ENCODE measurements at places on chromosomes 2 and 18.

DNA sequence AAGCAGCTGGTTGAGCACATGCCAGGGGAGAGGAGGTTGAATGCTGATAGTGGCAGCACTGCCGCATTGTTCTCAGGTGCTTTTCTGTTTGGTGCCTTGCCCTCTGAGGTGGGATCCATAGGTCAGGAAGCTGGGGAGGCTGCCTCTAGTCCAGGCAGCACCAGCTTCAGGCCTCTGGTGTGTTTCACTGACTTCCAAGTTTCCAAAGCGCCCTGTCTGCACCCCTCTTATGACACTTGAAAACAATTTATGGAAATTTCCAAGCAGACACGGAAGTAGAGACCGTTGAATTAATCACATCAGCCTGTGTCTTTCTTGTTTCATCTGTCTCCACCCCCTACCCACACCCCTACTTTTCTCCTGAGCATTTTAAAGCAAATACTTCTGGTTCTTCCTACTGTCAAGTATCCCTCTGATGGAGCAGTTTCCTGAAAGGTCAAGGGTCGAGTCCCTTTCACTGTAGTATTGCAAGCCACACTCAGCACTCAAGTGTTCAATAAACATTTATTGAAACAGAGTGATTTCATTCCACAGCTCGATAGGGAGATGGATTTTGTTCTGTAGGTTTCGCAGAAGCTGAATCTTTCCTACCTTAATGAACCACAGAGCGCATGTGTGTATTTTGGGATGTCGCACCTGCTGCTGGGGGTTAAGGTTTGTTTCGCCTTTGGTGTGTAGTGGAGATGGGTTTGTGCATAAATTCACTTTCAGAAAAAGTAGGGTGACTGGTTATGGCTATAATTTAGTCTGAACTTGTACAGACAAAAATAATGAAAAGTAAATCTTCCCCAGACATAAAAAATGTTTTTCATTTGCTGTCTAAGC lies 21.4 kb downstream of the DGKD start:
- DNase-seq = peak; percentile 12

GRCh38 chr2:111919794-111920608 lies 21.6 kb downstream of the MERTK start:
- no peak for DNase-seq

GRCh38 chr18:38752430-38752829 lies 1186.8 kb upstream of the CELF4 start:
- DNase-seq = no peak

DNA sequence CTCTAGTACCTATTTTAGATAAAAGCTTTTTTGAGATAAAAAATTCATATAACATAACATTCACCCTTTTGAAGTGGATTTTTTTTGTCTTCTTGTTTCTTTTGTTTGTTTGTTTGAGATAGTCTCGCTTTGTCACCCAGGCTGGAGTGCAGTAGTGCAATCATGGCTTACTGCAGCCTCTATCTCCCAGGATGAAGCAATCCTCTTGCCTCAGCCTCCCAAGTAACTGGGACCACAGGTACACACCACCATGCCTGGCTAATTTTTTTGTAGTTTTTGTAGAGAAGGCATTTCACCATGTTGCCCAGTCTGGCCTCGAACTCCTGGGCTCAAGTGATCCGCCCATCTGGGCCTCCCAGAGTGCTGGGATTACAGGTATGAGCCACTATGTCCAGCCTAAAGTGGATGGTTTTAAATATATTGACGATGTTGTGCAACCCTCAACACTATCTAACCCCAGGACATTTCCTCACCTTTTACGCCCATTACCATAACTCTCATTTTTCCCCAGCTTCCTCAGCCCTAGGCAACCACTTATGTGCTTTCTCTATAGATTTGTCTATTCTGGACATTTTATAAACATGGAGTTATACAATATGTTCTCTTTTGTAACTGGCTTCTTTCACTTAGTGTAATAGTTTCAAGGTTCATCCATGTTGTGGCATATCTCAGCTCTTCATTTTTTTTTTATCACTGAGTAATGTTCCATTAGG lies 38.8 kb downstream of the CTIF start:
- DNase-seq = no peak

- no peak for DNase-seq
Observed at GRCh38 chr2:24908461-24908901, 11.6 kb downstream of the ADCY3 start.

DNA sequence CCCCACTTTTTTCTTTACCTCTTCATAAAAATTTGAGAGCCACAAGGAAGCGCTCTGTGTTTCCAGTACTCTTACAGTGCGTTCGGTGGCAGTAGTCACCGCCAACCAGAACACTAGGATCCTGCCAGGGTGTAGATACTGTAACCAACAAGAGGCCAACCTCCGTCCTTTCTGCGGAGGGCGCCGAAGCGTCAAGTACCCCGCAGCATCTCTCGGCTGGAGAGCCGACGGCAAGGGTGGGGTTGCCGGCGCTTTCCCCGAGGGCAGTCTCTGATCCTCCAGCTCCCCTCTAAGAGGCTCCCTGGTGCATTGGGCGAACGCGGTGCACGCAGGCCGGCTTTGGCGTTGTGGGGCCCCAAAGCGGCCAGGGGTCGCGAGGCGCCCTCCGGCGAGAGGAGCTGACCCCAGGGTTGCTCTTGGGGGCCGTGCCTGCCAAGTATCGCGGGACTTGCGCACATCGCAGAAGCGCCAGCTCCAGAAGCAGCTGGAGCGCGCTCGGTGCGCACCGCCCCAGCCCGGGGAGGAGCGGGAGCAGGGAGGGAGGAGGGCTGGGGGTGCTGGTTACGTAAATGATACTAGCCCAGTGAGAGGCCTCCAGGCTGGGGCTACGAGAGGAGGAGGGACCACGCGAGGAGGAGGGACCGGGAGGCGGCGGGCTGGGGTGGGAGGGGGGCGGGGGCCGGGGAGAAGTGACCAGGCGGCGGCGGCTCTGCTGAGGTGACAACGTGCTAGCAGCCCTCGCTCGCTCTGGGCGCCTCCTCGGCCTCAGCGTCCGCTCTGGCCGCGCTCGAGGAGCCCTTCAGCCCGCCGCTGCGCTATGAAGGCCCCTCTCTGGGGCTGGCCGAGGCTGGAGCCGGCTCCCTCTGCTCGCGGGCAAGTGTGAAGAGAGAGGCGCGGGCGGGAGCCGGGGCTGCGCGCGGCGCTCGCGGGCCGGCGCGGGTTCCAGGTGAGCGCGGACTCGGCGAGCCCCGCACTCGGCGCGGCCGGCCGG lies at the start of gene GALNT13:
Gene GALNT13 (plus strand): TSS at position 692 of the 991 bp plus-strand sequence.
- DNase-seq = no peak

DNA sequence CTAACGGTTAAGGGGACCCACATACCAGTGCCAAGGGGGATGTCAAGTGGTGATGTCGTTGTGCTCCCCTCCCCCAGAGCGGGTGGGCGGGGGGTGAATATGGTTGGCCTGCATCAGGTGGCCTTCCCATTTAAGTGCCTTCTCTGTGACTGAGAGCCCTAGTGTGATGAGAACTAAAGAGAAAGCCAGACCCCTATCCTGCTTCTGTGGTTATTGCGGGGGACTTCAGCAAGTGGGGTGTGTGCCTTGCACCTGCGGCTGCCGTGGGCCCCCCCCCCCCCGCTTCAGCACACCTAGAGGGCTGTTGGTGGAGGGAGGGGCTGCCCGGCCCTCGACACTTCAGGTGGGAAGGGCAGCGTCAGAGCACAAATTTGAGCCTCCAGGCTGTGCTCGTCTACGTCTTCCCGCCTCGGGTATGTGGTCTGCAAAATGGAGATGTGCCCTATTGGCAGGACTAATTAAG lies 6.1 kb downstream of the CTDSP1 start:
- DNase-seq = peak; percentile 19

DNA sequence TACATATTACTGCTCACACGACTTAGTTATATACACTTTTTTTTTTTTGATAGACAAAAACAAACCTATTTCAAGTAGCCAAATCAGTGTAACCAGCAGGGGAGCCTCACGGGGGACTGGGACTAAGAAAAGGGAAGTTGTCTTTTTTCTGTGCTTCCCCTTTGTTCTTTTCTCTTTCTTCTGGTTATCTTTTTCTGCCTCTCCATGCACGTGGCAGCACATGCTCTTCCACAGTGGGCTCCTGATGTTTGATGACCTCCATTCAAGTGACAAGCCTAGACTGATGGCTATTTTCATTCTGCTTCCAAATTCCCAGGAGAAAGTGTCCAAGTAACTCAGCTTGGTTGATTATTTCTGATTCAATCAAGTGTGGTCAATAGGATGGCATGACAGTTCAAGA lies 98.2 kb upstream of the STK39 start:
- no peak for DNase-seq

GRCh38 chr18:22221350-22221749 lies 52.0 kb downstream of the GATA6 start:
- DNase-seq = no peak

- DNase-seq = no peak
Observed at GRCh38 chr18:7207366-7207915, 23.4 kb upstream of the LRRC30 start.

DNA sequence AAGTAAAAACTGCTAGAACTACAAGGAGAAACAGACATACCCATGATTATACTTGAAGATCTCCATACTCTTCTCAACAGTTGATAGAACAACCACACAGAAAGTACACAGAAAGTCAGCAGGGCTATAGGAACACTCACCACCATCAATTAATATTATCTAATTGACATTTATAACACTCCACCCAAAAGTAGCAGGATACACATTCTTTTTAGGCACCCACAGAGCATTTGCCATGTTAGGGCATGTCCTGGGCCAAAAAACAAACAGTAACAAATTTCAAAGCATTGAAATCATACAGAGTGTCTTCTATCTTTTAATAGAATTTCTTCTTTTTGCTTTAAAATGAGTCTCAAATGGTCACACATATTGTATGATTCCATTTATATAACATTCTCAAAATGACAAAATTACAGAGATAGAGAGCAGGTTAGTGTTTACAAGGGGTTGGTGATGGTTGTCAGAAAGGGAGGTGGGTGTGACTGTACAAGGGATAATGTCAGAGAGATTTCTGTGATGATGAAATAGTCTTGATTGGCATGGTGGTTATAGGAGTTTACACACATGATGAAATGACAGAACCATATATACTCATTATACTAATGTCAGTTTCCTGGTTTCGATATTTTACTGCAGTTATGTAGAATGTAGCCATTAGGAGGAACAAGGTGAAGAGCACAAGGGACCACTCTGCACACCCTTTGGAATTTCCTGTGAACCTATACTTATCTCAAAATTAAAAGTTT lies 82.8 kb downstream of the NCK2 start:
- DNase-seq = no peak

DNA sequence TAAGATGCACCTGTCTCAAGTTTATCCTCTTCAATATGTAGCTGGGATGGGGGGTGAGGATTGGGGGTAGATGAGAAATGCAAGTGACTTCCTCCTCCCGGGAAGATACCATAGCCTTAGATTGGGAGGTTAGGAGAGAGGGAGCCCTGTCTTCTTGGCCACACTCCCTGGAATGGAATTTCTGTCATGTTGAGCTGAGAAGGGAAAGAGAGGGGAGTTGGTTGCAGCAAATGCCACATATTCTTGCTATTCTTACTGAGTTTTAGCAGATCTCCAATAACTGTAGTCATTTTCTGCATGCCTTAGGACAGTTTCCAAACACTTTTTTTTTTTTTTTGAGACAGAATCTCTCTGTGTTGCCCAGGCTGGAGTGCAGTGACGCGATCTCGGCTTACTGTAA lies 35.9 kb downstream of the TAF4B start:
- no peak for DNase-seq

DNA sequence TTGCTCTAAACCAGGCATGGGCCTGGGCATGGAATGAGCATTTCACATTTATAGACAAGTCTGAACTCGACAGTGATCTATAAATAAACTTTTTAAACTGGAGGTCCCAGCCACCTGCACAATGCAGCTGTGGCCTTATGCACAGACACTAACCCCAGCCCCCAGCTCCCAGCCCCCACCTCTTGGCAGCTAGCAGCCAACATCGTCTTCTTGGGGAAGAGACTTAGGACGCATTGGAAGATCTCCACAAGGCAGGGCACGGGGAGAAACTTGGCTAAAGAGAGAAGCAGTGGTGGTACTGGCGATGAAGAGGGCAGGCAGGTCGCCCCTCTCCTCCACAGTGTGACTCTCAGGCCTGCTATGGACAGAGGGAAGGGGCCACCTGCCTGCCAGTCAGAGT lies 213.2 kb downstream of the ANAPC1 start:
- no peak for DNase-seq

DNA sequence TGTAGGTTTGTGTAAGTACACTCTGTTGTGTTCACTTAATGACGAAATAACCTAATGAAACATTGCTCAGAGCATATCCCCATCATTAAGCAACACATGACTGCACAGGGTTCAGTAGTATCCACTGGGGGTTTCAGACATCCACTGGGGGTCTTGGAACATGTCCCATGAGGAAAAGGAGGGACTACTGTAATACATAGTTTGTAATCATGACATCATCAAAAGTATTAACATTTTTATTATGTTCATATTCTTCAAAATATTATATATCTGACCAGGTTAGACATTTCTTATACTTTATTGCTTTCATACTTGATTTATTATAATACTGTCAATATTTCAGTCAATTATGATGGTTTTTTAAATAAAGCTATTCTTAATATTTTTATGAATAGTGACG lies 54.4 kb upstream of the EMILIN2 start:
- DNase-seq = no peak

GRCh38 chr2:30463535-30463934 lies 16.5 kb downstream of the LCLAT1 start:
- DNase-seq = no peak
